ENCODE measurements at places on chromosomes 6 and 20.

DNA sequence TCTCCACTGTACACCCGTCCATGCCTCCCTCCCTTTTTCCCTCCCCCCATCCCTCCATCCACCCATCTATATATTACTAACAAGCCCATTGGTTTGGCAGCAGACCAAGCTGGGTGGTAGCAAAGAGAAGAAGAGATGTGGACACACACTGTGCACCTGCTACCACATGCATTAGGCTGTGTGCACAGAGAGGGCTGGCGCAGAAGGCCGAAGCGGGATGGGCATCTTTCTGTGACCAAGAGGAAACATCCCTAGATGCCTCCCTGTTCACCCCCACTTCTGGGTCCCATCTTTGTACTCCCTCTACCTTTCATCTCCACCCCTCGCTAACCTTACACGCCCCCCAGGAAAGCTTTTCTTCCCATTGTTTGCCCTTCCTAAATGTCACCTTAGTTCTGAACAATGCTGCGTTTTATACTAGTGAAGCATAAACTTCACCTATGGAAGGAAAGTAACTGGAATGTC is 64.9 kb upstream of the AFDN start:
- no peaks in the 10 kb centered on the region for H3K4me1 ChIP-seq
- no peak for DNase-seq
- H3K27me3 ChIP-seq = peaks cover 4% of the 10 kb centered on the region
- H3K27ac ChIP-seq = no peak overlapping the region
- H3K36me3 ChIP-seq = no peaks in the 10 kb centered on the region

GRCh38 chr6:9492790-9493189 is 922.1 kb downstream of the TFAP2A start:
- H3K4me1 ChIP-seq = no peaks in the 10 kb centered on the region
- no peaks in the 10 kb centered on the region for H3K36me3 ChIP-seq
- no peak overlapping the region for H3K27ac ChIP-seq

- no peak for DNase-seq
- H3K36me3 ChIP-seq = no peaks in the 10 kb centered on the region
- H3K27me3 ChIP-seq = no peaks in the 10 kb centered on the region
- no peaks in the 10 kb centered on the region for H3K4me1 ChIP-seq
- H3K4me3 ChIP-seq = no peak overlapping the region
Measured at GRCh38 chr6:98636941-98637340, 197.4 kb upstream of the POU3F2 start.

- no peak overlapping the region for H3K4me3 ChIP-seq
- no peak for DNase-seq
- H3K4me1 ChIP-seq = no peaks in the 10 kb centered on the region
- no peaks in the 10 kb centered on the region for H3K36me3 ChIP-seq
- H3K27me3 ChIP-seq = peaks cover 2% of the 10 kb centered on the region
Measured at GRCh38 chr20:59703046-59703445, 98.7 kb downstream of the PHACTR3 start.

GRCh38 chr6:37092923-37093727 is 76.8 kb upstream of the PIM1 start:
- no peaks in the 10 kb centered on the region for H3K27me3 ChIP-seq
- H3K27ac ChIP-seq = no peak overlapping the region
- no peaks in the 10 kb centered on the region for H3K36me3 ChIP-seq
- no peak overlapping the region for H3K4me3 ChIP-seq

- H3K27ac ChIP-seq = no peak overlapping the region
- no peak overlapping the region for H3K4me3 ChIP-seq
- H3K27me3 ChIP-seq = no peaks in the 10 kb centered on the region
Measured at GRCh38 chr20:47578543-47578942, 76.9 kb downstream of the NCOA3 start.

GRCh38 chr6:29647927-29648642 is 8.8 kb upstream of the MOG start:
- DNase-seq = no peak
- H3K4me1 ChIP-seq = peaks cover 7% of the 10 kb centered on the region
- H3K4me3 ChIP-seq = no peak overlapping the region
- no peak overlapping the region for H3K27ac ChIP-seq

DNA sequence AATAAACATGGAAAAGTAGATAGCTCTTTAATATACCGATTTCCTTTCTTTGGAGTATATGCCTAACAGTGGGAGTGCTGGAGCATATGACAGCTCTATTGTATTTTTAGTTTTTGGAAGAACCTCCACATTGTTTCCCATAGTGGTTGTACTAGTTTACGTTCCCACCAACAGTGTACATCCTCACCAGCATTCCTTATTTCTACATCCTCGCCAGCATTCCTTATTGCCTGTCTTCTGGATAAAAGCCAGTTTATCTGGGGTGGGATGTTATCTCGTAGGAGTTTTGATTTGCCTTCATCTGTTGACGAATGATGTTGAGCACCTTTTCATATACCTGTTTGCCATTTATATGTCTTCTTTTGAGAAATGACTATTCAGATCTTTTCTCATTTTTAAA is 2.6 kb downstream of the MICA start:
- peaks cover 27% of the 10 kb centered on the region for H3K36me3 ChIP-seq
- no peak overlapping the region for H3K4me3 ChIP-seq
- H3K27ac ChIP-seq = no peak overlapping the region
- peaks cover 24% of the 10 kb centered on the region for H3K27me3 ChIP-seq
- H3K4me1 ChIP-seq = peaks cover 43% of the 10 kb centered on the region

DNA sequence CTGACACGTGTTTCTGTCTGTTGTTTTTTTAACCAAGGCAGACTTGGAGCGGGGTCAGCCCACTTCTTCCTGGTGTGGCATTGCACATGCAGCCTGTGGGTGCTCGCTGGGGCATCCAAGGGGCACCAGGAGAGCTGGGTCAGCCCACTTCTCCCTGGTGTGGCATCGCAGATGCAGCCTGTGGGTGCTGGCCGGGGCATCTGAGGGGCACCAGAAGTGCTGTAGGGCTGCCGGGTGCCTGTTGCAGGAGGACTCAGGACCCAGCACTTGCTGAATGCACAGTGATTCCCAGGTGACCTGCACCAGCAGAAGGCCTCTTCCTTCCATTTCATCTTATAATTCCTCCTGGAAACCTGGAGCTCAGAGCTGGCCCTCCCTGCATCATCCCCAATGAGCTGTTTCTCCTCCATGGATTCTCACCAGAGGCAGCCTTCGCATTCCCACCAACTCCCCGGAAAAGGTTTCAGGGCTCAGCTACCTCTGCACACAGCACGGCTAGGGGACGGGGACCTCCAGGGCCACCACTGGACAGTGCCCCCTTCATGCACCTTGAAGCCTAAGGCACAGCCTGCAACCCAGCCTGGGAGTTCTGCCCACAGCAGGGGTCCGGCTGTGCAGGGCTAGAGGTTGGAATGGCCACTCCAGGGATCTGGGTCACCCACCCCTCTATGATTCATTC is 218.8 kb downstream of the TAF4 start:
- no peak overlapping the region for H3K4me3 ChIP-seq
- no peaks in the 10 kb centered on the region for H3K27me3 ChIP-seq
- no peaks in the 10 kb centered on the region for H3K36me3 ChIP-seq
- DNase-seq = no peak
- no peaks in the 10 kb centered on the region for H3K4me1 ChIP-seq

DNA sequence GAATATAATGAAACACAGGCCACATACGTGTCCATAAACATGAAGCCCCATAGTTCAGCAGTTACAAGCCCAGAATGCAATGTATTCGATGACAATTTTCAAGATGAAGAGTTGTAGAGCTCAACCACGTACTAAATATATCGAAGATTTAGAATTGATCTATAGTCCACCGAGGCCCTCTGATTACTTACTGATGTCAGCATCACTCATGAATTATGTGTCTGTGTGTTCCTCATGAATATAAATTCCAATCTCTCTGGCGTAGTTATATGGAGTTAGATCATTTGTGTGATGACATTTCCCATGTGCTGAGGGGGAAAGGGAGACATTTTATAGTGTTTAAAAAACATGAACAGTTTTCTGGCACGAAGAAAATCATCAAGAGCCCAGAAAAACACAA is 97.5 kb downstream of the PFDN4 start:
- no peaks in the 10 kb centered on the region for H3K36me3 ChIP-seq
- H3K4me1 ChIP-seq = peaks cover 6% of the 10 kb centered on the region
- H3K4me3 ChIP-seq = no peak overlapping the region
- no peak overlapping the region for H3K27ac ChIP-seq
- DNase-seq = no peak
- no peaks in the 10 kb centered on the region for H3K27me3 ChIP-seq

- no peaks in the 10 kb centered on the region for H3K4me1 ChIP-seq
- H3K36me3 ChIP-seq = no peaks in the 10 kb centered on the region
- no peaks in the 10 kb centered on the region for H3K27me3 ChIP-seq
- H3K27ac ChIP-seq = no peak overlapping the region
Measured at GRCh38 chr6:56772737-56773184, 130.1 kb upstream of the DST start.

DNA sequence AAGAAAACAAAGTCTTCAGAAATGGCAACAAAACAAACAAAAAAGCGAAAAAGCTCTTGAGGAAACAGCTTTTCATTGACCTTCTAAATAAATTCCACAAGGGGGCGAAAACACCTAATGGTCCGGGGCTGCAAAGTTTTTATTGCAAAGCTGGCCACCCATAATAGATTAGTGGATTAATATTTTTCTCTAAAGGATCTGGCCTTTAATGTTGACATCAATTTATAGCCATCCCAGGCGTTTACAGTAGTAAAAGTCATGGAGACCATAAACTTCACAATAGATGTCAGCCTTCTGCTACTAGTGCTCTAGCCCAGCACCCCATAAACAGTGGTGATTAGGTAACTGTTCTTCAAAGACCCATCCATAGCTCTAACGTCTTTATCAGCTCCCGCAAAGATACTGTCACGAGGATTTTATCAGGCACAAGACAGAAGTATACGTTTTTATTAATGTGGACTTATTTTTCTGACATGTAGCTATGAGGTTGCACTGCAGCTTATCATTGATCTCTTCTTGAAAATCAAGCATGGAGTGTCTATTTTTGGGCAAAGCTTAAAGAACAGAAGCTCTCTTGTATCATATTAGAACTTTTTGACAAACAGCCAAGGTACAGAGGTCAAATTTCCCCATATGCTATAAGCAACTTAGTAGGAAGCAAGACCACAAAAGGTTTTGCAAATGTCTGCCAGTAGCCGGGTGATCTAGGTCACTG is 4.7 kb downstream of the CITED2 start:
- H3K4me1 ChIP-seq = peaks cover 30% of the 10 kb centered on the region
- H3K4me3 ChIP-seq = no peak overlapping the region
- no peak for DNase-seq
- peaks cover under 1% of the 10 kb centered on the region for H3K27me3 ChIP-seq
- H3K27ac ChIP-seq = peak overlapping the region; percentile 0

All from activated T-helper 2 cell treated with anti-CD3 and anti-CD28 coated beads, Interferon-gamma antibody, Interleukin-2, Interleukin-4, amounts not matched to agents 10 μg/mL and 5 μg/mL and 100 μg/mL, durations not matched to agents 14 hours and 24 hours and 36 hours (primary cell).